ENCODE measurements at places on chromosomes 4 and X. TPM values are rescaled to one million over a fixed set of nuclear protein-coding genes. Genes with fewer than 3 reads are reported as not detected.
A peak's percentile ranks its signal among the peaks of the same experiment; 100 is the strongest.

GRCh38 chr4:1077711-1078477 is 35.5 kb downstream of the RNF212 start:
- ATAC-seq, result no peak

DNA sequence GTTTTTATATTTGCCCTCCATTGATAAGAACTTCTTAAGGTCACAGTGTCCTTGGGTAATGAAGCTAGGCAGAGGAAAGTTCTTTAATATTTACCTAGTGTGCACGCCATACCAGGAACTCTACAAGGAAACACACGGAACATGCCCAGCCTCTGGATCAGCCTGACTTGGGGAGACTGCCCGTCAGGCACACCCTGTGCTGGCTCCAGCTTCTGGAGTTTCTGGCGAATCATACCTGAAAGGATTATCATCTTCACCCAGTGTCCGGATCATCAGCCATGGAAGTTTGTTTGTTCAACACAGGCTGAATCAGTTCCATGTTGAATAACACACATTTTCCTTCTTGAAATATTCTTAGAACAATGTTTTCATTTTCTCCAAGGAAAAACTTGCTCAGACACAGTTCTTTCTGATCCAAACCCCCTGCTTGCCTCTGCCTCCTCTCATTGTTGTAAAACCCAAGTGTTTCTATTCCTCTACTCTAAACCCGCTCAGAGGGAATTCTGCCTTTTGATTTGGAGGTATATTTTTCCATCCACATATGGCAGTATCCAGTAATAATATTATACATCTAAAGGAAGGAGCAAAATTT is 176.7 kb downstream of the SHROOM3 start:
- no peak for ATAC-seq

DNA sequence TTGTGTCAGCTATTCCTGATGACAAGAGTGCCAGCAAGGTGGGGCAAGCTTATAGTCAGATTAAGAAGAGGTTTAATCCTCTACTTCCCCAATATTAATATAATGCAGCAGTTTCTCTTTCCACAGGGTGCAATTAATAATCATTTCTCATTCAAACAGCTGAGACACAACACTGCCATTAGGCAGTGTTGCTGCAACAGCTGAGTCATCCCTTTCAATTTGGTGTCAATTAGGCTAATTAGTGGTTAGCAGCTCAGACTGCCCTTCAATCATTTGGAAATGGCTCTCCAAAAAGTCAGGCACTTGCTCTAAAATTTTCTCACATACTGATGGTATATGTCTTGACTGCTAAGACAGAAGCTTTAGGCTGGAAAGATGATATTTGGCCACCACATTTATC is 265.7 kb upstream of the FAM241A start:
- ATAC-seq, result peak; percentile 19

COX7B2 gene
- not detected for total RNA-seq

PGAM4 gene
- not detected for total RNA-seq

- no peak for ATAC-seq
These were observed 88.2 kb downstream of the SOWAHB start for GRCh38 chr4:76809594-76810305.

DNA sequence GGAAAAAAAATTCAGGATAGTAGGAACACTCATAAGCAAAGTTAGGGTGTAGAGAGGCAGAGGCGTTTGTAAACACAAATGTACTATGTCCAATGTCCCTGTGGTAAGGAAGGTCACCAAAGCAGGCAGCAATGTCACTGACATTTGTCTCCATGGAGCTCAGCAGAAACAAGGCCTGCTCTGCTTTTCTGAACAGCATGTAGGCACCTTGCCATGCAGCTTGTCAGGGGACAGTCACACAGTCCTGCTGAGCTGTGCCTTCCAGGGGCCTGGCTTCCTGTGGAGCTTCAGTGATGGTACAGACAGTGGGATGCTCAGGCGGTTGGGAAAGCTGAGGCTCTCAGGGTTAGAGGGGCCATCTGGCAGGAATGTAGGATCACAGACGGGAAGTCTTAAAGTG is 74.5 kb upstream of the HS3ST1 start:
- no peak for ATAC-seq

GRCh38 chrX:8879750-8880149 is 78.6 kb upstream of the FAM9A start:
- no peak for ATAC-seq

PLP1 gene
- 0.70 TPM for total RNA-seq

DNA sequence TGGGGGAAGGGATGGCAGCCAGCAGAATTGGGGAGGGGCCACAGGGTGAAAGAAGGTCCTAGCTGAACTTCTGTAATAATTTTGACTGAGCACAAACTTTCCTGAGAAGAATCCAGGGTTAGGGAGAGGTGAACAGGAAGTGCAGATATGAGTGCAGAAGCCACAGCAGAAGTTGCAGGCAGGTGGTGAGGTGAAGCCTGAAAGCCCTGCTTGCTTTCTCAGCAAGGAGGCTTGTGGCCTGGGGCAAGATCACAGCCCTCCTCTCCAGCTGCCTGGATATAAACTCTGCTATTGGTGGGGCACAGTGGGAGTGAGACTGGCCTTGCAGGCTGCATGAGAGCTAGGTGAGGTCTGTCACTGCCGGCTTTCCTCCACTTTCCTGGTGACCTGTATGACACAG is 44.1 kb upstream of the UPRT start:
- no peak for ATAC-seq

- ATAC-seq, result no peak
These were observed 5.7 kb downstream of the IL2 start for GRCh38 chr4:122450847-122451246.

GRCh38 chrX:66042307-66043077 is 2.6 kb upstream of the VSIG4 start:
- ATAC-seq, result no peak

SSX2B gene
- total RNA-seq, result not detected

STK32B gene
- 6.3 TPM for total RNA-seq

MAGEA4 gene
- total RNA-seq, result 0.36 TPM

LNX1 gene
- 18.7 TPM for total RNA-seq

PDCL2 gene
- not detected for total RNA-seq

DNA sequence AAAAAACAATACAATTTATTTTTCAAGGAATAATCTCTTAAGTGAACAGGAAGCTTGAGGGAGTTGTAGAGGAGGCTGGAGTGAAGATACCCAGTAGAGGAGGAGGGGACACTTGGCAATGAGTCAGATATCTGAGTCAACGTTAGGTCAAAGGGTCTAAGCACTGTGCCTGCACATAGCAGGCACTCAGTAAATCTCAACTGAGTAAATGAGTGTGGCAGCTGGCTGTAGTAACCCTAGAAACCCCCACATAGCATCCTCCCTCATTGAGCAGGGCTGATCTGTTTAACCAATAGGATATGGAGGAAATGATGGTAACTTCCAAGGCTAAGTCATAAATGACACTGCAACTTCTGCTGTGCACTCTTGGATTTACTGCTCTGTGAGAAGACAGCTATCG is 186.0 kb upstream of the FAM241A start:
- ATAC-seq, result no peak

DNA sequence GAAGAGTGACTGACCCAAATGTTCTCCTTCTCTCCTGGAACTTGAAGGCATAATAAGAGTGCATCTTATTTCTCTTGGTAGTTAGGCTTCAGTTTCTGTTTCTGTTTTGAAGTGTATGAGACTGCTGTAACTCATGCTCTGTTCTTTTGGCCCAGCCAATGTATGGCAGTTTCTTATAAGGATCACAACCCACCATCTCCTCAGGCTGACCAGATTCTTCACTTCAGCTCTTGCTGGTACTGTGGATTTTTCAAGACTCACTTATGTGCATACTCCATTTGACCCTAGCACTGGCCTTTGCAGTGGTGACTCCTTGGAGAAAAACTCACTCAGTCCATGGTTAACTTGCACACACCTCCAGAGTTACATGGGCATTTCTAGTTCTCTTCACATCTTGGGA is 9.6 kb upstream of the YTHDC1 start:
- no peak for ATAC-seq

PROM1 gene
- total RNA-seq, result 2.3 TPM

Measured in motor neuron (in vitro differentiated cells).